SJCRH30 (cell line): ENCODE measurements at places on chromosomes 3 and 15. TPM values are rescaled to one million over a fixed set of nuclear protein-coding genes. Genes with fewer than 3 reads are reported as not detected.

GRCh38 chr15:101361418-101361817, 66.4 kb upstream of the SNRPA1 start:
- no peak for DNase-seq

The ZNF609 gene
- total RNA-seq: 27.4 and 28.6 TPM in 2 replicates

DNA sequence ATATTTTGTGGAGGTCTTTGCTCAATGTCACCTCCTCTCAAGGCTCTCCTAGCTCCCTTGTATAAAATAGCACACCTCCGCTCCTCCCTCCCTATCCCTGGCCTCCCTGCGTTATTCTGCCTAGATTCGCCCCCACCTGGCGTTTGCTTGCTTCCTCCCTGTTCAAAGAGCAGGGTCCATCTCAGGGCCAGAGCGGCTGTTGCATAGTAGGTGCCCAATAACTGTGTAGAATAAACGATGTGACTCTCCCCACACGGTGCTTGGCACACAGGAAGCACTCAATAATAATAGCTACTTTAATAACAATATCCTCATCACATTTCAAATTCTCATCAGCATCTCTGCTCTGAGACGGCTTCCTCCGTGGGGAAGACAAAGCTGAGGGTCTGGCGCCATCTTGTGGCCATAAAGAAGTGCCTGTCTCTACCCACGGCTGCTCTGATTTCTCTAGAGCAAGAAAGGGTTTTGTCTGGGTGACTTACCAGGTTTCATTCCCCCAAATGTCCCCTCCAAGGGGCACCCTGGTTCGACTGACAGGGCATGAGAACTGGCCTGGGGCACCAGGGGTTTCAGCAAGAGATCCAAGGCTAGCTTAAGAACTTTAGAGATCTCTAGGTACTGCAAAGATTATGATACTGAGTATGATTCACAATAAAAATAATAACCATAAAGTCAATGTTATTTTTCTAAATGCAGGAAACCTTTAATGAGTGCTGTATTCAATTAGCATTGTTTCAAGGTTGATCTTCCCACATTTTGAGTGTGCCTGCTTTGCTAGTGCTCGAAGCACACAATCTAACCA, 16.1 kb downstream of the CD276 start:
- peak; percentile 91 for DNase-seq

The ASB14 gene
- 0.08 TPM in 1 of 2 replicates, not detected in the other for total RNA-seq

DNA sequence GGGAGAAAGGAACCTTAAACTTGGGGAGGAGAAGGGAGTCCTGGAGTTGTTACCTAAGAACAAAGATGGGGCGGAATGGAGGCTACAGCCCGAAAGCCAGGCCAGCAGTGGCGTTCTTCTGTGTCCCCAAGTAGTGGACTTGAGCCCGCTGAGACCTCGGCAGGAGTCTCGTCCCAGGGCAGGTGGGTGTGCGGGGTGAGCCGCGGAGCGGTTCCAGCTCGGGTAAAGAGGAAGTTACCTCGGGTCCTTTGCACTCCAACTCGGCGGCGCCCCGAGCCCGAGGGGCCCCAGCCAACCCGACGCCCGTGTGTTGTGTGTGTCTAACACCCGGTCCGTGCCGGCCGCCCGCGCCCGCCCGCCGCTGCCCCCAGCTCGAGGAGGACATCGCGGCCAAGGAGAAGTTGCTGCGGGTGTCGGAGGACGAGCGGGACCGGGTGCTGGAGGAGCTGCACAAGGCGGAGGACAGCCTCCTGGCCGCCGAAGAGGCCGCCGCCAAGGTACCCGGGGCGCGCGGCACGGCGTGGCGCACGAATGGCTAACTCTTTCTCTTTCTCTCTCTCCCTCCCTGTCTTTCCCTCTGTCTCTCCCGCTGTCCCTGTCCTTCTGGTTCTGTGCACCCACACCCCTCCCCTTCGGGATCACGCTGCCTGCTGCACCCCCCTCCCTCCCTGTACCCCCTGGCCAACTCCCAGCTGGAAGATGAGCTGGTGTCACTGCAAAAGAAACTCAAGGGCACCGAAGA, 959 bp downstream of the TPM1 start:
- peak; percentile 42 for DNase-seq
